ENCODE measurements at places on chromosomes 6 and 20.

DNA sequence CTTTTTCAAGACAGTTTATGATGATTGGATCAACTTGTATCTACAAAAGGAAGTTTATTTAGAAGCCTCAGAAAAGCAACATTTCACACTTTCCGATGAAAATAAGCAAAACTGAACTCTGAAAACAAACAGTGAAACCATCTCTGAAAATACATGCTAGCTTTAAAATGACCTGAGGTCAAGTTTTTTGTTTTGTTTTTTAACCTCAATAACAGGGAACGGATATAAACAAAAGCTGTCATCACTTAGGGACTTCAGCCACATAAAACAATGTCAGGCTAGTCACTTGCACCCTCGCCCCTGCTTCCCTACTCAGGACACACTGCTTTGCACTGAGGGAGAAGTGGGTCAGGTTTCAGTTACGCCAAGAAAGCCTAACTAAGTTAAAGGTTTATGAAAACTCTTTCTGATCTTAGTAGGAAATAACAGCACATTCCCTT, 11.6 kb downstream of the BACH2 start:
- DNase-seq = no peak

- DNase-seq = no peak
These were observed 679 bp downstream of the ADGRF5 start for GRCh38 chr6:46921059-46921458.

DNA sequence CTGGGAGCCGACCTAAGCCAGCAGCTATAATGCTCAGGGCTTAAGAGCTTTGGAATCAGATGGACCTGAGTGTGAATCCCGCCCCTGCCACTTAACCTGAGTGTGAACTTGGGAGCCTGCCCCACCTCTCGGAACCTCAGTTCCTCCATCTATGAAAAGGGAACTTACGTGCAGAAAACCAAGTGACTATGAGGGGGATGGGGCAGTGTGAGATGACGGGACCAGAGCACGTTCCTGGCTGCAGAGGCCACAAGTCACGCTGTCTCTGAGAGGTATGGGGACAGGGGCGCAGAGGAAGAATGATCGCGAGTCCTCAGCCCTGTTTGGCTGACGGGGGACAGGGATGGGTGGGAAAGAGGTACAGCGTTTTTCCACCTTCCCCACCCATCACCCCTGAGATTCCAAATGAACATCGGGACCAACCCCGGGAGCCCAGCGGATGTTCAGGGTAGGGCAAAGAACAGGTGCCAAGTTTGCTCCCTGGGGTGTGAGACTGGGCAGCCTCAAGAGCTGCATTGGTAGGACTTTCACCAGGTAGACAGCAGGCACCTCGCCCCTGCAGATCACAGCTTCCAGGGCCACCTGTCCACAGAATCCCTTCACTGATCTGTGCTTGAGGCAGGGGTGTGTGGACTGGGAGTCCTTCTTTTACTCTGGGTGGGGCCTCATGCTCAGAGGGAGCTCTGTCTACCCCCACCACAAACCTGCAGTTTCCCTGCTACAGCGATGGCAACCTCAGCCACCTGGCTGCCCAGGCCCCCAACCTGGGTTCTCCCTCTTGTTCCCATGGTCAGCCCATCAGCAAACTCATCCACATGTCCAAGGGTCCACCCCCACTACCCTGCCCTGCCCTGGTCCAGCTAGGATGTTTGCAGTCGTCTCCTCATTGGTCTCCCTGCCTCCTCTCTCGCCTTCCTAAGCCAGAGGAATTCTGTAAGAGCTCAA, 85.8 kb downstream of the CEBPB start:
- no peak for DNase-seq

DNA sequence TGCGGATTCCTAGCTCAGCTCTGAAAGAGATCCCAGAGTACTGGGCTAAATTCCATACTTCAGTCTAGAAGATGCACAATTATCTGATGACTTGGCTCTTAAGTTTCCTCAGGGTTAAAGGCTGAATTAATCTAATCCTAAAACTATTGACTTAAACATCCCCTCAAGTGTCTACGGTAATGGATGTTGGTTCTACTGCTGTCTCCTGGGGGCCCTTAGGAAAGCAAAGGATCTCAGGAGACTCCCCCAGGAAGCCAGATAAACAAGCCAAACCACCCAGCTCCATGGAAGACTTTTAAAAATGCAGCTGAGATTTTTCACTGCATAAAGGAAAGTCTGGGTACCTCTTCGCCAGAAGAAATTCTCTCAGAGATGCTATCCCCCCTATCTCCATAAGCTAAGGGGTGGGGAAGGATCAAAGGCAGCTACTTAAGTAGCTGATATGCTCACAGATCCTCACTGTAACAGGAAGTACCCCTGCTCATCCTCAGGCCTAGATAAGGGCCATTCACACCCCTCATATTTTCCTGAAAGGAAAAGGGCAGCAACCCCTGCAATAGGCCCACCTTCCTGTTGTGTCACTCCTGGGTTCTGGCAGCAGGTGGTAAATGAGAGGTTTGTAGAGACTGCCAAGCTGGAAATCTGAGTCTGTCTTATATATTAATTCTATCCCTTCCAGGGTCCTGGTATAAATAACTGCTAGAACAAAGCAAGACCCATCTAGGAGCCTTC, 9.3 kb downstream of the NDRG3 start:
- no peak for DNase-seq

DNA sequence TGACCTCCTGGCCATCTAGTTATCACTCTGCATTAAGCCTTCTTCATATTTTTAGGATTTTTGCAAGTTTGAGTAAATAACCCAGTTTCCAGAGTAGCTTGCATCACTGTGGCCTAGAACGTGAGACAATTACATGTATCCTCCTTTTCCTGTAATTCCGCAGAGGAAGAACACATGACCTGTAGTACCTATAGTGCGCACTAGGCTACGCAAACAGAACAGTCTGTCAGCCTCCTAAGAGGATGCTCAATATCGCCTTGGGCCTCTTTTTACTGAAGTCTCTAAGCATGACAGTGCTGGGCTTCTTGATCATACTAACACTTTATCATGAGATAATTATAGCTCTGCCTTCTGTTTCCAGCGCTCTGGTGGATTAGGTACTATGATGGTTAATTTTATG, 20.2 kb upstream of the NR2E1 start:
- DNase-seq = no peak

- DNase-seq = no peak
These were observed 73.1 kb downstream of the TPBG start for GRCh38 chr6:82436740-82437139.

DNA sequence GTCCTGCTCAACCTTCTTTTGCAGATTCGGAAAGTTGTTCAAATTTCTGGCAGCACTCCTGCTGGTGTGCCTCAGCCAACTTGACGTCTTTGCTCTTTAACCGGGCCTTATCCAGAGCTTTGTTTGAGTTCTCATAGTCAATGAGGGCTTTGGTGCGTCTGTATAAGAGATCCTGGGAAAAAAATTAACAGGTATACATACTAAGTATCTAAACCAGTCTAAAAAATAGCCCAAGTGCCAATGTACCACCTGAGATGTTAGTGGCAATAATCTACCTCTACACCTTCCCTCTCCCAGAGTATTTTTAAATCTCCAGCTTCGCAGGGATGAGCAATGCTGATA, 21.1 kb downstream of the SNX5 start:
- no peak for DNase-seq

GRCh38 chr20:46011631-46012482, 3.1 kb downstream of the MMP9 start:
- no peak for DNase-seq

DNA sequence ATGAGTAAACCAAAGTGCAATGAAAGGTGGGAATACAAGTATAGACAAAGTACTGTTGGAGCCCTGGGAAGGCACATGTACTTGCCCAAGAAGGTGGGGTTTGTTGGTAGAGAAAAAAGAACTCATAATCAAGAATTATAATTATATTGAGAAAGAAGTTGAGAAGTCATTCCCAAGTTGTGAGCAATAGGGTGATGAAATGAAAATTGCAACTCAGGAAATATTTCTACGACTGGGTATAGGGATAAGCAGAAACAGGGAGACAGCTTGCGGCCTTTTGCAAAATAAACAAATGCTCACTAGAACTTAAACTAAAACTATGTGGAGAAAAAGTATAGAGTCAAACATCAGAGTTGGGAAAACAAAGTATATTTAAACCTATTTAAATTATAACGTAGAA, 250.7 kb upstream of the FAM83B start:
- no peak for DNase-seq

- DNase-seq = no peak
These were observed 20.4 kb downstream of the MAFB start for GRCh38 chr20:40668449-40669228.

DNA sequence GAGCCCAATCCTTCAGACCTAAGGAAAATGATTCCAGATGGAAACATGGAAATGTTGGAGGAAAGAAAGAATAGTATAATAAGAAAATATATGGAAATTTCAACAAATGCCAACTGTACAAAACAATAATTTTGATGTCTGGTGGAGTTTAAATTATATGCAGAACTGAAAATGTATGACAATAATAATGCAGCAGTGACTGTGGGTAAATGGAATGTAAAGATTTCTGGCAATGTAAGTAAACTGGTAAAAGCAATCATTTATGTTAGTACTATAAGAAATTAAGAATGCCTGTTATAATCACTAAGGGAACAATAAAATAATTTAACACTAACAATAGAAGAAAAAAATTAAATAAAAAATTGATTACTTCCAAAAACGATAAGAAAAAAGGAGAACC, 89.0 kb downstream of the EDN1 start:
- DNase-seq = no peak

DNA sequence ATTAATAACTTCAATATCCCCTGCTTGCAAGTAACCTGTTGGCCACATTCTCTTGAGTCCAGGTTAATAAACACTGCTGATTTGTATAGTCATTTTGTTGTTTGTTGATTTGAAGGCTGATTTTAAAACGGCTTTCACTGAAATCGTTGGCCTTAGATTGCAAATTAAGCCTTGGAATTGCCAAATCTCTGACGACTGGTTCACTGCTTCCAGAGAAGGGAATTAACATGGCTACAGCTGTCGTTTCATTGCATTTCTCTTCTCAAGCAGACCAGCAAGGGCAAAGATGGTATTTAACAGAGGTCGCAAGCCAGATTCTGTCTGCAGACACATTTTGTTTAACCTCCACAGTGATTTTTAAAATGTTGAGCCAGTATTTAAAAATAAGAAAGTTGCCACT, 470.9 kb downstream of the TFAP2A start:
- no peak for DNase-seq

GRCh38 chr6:26056583-26057350, 30.5 kb upstream of the HFE start:
- DNase-seq = no peak

DNA sequence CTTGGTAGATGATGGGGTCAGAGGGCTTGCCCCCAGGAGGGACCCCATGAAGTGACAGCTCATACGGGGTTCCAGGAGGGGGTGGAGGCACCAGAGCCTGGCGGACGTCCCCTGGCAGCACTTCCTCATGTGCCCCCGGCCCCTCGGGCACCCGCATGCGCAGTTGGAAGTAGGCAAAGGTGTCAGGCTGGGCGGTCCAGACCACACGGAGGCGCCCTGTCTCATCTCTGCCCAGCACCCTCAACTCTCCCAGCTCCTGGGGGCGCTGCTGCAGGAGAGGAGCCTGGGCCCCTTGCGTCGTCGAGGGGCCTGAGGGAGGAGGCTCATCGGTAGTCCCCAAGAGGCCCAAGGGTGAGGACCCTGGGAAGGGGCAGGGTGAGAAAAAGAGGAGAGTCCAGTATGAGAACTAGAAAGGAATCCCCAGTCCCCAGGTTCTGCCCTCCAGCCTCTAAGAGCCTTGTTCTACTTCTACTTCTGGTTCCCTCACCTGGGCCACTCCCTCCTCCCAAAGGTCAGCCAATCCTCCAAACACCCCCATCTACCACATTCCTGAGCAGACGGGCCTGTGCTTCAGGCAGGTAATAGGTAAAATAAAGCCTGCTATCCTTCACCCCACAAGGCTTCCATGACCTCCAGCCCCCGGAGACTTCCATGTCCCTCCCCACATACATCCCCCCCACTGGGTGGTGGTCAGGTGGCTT, 23.2 kb downstream of the TNXB start:
- no peak for DNase-seq

GRCh38 chr6:118122801-118123200, 215.7 kb downstream of the SLC35F1 start:
- DNase-seq = no peak

GRCh38 chr20:41175201-41175651, 37.9 kb downstream of the PLCG1 start:
- DNase-seq = no peak

DNA sequence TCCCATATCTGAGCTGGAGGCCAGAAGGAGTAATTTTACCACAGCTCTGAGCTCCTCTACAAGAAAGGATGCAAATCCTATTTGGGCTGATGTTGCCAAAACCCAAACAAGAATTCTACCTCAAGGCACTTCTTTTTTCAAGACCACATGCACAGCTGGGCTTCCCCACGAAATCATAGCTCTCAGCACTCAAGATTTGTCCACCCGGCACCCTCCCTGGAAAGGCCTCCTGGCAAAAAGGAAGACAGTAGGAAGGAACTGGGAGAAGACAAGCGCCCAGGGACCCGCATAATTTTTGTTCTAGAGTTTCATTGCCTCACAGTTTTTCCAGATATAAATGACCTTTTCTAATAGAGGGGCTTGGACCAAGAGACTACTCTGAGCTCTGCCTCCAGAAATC, 90.5 kb downstream of the BANF2 start:
- no peak for DNase-seq

GRCh38 chr6:169215201-169215681, 38.4 kb downstream of the THBS2 start:
- no peak for DNase-seq

- no peak for DNase-seq
These were observed 221.7 kb upstream of the ECI2 start for GRCh38 chr6:4356899-4357659.

DNA sequence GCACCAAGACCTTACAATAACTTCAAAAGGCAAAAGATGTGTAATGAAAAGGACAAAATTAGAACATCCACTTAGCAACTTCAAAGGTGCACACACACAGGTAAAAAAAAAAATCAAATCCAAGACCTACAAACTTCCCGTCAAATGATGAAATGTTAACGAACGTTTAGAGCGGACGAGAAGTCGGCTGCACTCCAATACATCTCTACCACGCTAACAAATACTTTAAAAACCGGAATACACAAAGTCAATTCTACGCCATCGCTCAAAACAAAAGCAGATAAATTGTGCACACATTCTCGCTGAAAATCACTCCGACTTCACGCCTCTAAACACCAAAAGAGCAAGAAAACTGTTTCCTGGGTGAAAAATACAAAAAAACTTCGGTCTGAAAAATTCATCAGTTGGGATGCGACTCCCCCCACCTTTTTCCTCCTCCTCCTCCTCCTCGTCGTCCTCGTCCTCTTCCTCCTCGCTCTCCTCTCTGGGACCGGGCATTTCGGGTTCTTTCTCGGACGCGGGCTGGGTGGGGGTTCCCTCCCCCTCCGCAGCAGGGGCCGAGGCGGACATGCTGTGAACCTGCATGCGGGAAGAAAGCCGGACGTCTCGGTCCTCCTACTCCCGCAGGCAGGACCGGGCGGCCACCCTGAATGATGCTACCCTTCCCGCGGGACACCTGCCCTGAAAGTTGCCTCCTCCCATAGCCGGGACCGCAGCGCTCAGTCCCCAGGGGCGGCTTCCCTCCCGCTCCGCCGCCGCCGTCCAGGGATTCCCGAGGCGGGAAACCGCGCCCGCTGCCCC, 712 bp downstream of the DEK start:
- no peak for DNase-seq

GRCh38 chr6:26087284-26088115, at the start of gene HFE:
Gene HFE, plus strand, starts transcription at chr6:26087429. Its CDS starts 12 bp downstream, at chr6:26087441.
- no peak for DNase-seq
